ENCODE measurements at places on chromosomes 3 and 15.

- DNase-seq, result no peak
Observed at GRCh38 chr15:84886211-84886983, 1.9 kb downstream of the SLC28A1 start.

GRCh38 chr15:67179411-67179995 is 75.0 kb downstream of the AAGAB start:
- DNase-seq, result no peak

GRCh38 chr3:30611613-30612436 is 5.4 kb downstream of the TGFBR2 start:
- DNase-seq, result no peak

DNA sequence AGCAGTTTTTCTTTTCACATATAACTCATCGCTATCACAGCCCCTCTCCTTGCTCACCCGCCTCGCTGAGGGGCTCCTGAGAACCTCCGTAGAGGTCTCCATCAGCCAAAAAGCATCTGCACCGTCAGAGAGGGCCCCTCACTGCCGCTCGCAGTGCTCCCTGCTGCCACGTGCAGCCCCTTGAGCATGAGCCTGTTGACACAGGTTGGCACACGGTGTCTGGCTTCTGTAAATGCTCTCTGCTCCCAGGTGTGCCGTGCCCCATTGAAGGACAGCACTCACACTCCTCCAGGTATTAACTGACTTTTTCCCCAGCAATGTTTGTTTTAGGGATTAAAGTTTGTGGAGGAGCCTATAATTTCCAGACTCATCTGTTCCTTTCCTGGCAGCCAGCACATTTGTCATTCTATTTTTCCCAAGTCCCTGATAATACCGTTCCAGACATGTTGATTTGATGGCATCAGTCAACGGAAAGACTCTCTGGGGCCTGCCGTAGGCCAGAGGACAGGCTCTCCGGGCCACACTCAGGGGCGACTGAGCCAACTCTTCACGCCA is 2.1 kb upstream of the FURIN start:
- no peak for DNase-seq

DNA sequence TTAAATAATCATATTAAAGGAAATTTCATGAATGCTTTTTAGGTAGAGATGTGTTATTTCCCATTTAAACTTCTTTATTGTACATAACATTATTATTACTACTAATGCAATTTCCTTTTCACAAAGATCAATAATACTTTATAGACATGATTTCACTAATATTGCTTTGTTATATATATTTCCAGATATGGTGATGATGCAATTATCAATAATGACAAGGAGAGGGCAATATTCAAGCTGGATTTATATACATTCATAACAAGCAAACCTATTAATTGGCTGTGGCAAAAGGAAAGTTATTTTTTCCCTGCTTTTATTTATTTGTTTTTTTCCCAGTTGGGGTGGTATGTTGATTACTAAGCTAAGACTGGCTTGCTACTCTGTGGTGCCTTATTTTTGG is 113.5 kb downstream of the RAP2B start:
- DNase-seq, result no peak

DNA sequence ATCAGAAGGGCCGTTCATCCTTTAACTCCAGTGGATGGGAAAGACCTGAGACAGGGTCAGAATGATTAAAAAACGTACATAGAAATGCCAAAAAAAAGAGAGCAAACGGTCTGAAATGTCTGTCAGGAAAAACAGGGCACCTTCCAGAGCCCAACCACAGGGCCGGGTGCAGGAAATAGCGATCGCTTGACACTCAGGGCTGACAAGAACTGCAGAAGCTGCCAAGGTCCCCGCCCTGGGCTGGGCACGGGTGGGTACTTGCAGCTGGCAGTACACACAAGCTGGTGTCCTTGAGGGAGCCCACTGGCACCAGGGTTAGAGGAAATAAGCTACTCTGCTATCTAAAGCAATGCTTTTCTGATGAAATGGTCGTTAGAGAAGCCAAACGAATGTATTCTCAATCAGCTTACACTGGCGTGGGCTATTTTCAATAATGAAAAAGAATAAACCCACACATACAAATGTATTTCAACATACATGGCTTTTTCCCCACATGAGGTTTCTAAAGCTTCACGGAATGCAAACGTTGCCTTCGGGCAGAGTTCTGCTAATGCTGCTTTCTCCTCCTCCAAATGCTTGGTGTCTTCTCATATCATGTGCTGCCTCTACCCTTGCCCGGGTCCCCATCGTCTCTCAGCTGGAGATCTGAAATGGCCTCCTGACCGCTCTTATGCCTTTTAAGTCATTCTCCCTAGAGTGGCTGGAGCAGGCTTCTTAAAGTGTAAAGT is 15.6 kb downstream of the FRMD4B start:
- DNase-seq, result no peak

DNA sequence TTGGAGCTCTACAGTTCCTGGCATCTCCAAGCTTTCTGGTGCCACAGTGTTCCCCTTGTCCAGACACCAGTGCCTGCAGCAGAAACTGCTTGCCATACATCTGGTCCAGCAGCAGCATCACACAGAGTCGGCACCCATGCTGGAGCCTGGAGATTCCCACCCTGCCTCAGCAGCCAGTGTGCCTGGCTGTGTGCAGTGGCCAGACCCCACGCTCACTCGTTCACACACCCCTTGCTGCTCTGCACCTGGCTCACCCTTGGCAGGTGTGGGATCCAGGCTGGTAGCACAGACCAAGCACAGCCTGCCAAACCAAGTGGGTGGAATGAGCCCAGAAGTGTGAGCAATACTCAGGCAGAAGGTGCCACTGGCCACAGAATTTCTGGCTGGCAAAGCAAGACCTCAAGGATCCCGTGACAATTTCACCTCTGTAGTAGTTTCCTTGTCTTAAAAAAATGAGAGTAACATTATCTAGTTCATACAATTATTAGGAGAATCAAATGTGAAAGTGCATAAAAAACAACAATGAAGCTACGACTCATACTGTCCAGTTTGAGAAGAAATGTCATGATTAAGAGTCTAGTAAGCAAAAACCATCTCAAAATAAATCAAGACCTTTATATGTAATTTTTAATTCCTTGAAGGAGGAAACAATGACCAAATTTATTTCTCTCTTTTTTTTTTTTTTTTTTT is 22.9 kb upstream of the ZBED2 start:
- DNase-seq, result no peak

DNA sequence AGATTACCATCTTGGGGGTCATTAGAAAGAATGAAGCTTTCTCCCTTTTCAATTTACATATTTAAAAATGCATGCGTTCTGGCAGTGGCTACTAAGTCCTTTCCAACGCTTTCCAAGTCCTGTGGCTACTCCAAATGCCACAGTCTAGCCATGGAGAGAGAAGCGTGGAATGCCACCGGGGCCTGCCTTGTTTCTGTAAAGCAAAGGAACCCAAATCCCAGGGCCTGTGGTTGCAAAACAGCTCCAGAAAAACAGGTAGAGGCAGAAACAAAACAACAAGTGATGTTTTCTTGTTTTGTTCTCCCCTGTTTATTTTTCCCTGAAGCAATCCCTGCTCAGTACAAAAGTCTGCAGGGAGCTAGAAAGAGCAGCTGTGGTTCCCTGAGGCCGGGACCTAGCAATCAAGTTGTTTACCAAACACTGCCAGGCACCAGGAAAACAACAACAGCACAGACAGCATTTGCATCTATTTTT is 85.5 kb downstream of the FOXP1 start:
- no peak for DNase-seq

GRCh38 chr3:38146504-38146903 is 8.0 kb downstream of the MYD88 start:
- no peak for DNase-seq

DNA sequence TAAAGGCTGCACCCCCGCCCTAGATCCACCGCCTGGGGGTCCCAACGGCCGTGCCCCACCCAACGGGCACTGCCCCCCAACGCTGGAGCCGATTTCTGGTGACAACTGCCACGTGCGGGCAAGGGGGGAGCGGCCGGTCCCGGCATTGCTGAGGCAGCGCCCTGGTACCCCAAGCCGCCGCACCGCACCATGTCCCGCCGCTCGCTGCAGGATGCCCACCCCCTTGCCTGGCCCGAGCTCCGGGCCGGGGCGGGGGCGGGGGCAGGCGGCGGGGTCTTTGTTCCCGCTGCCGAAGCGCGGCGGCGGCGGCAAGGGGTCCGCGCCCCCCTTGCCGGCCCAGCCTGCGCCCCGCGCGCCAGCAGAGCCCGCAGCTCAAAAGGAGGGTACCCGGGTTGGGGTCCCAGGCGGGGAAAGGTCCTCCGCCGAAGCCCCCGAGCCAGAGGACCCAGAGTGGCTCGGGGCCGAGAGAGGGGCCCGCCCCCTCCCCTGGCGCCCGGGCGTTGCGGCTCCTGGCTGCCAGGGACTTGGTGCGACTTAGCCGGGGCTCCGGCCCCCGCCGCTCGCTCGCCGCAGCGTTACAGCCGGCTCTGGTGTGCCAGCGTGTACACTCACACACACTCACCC is 678 bp downstream of the SEMA7A start:
- no peak for DNase-seq

DNA sequence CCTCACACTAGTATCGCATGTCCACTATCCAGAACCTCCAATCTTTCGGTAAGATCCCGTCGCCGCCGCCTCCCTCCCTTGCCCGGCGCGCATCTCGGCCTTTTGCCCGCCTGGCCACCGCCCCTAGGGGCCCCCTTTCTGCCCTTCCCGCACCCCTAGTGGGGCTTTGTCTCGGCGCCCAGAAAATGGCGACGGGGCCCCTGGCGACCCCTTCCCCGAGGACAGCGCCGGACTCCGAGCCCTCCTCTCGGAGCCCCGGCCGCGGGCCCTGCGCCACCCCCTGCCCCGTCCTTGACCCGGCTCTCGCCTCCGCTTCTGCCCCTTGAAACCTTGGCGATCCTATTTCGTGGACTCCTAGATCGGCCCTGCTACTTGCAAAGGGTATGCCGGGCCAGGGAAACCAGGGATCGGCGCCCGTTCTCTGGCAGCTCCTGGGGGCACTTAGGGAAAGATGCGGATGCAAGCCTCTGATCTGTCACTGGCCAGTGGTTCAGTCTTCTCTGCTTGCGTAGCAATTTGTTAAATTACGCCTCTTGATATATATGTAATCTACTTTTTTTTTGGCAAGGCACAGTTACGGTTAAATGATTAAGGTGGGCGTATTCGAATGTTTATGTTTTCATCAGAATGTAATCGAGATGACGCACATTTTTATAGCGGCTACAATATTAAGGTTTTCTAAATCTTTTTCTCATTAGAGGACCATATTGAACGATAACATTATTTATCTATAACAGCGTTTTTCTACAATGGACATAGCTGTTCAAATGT is 603 bp downstream of the EIF1B start:
- DNase-seq, result no peak

GRCh38 chr3:149319750-149320149 is 13.7 kb downstream of the TM4SF18 start:
- DNase-seq, result no peak

GRCh38 chr3:172749230-172749965 is 1.1 kb upstream of the ECT2 start:
- no peak for DNase-seq

DNA sequence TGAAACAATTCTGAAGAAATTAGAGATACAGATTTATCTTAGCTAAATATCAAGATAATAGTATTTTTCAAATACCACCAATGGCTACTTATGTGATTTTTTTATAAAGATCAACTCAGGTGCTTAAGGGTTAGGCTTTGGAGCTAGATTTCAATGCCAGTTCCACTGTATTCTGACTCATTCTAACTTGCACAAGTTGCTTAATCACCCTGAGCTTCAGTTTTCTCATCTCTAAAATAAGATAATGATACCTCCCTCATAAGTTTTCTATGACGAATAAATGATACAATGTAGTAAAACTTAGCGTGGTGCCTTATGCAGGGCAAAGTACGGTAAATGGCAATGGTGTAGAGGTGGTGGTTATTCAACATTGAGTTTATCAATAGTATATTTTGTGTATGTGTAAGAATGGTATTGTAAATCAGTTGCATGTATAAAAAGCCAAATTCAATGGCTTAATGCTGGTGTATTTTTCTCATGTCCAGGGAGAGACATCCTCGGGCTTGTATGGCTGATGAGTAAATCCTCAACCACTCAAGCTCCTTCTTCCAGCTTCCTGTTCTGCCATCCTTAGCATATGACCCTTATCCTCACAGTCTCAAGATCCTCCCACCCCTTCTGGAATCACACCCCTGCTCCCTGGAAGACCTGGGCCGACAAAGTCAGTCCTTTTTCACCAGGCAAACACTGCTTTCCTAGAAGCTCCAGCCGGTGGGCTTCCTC is 505.9 kb upstream of the CFAP20DC start:
- DNase-seq, result no peak

GRCh38 chr3:149085828-149086231 is 503 bp downstream of the HLTF start:
- DNase-seq, result peak; percentile 2

- DNase-seq, result no peak
Observed at GRCh38 chr3:179927191-179927590, 109.5 kb downstream of the PEX5L start.

GRCh38 chr15:36472672-36473071 is 106.8 kb upstream of the CDIN1 start:
- no peak for DNase-seq

GRCh38 chr3:131738095-131738494 is 235.3 kb upstream of the MRPL3 start:
- no peak for DNase-seq

GRCh38 chr3:131091768-131092167 is 65.1 kb downstream of the NEK11 start:
- no peak for DNase-seq

GRCh38 chr3:105399611-105400010 is 32.9 kb downstream of the ALCAM start:
- no peak for DNase-seq

DNA sequence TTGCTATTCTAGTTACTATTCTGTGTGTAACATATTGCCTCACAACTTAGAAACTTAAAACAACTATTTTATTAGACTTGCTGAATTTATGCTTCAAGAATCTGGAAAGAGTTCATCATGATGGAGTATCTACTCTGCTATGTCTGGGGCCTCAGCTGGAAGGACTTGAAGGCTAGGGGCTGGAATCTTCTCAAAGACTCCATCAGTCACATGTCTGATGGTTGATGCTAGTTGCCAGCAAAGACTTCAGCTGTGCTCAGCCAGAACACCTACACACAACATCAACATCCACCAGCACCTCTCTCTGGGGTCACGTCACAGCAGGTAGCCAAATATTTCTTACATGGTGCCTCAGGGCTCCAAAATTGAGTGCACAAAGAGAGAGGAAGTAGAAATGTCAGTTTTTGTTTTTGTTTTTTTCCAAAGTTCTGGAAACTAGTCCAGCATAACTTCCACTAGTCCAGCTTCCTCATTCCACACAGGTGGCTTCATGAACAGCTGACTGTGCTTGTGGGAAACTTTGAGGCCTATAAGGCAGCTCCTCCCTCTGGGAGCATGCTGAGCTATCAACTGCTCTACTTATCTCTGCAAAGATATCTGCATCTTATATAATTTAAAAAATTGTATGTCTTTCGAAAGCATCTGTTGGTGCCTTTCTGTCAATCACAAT is 325.4 kb upstream of the AGTR1 start:
- DNase-seq, result no peak

- DNase-seq, result no peak
Observed at GRCh38 chr3:37030588-37030987, 37.3 kb downstream of the MLH1 start.

- DNase-seq, result no peak
Observed at GRCh38 chr3:46578973-46579755, 13.1 kb upstream of the LRRC2 start.
